Uterine smooth muscle cell (primary cell): ENCODE measurements at places on chromosomes 2 and 18. TPM values are rescaled to one million over a fixed set of nuclear protein-coding genes. Genes with fewer than 3 reads are reported as not detected.

PDE1A gene
- 11.5 and 20.0 TPM in 2 replicates for total RNA-seq

MSH6 gene
- 60.5 and 89.8 TPM in 2 replicates for total RNA-seq

POMC gene
- 1.1 and 1.7 TPM in 2 replicates for total RNA-seq

INPP5D gene
- 0.11 and 1.6 TPM in 2 replicates for total RNA-seq

SMARCAL1 gene
- 16.2 and 19.5 TPM in 2 replicates for total RNA-seq
